ENCODE measurements at places on chromosomes 3 and 15.
A peak's percentile ranks its signal among the peaks of the same experiment; 100 is the strongest.

DNA sequence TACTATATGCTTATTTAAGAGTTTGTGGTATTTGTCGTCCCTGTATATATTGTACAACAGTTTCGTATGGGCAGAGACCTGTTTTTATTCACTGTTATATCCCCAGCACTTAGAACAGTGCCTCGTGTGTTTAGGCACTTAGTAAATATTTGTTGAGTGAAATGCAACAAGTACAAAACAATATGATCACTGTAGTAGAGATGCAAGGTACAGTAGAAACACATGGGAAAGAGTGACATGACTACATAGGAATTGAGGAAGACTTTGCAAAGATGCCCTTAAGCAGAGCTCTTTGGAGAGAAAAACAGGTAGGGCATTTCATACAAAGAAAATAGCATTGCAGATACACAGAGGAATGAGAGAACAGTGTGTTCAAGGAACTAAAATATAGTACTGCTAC, 18.3 kb downstream of the RASA2 start:
- no peak for DNase-seq

GRCh38 chr3:126679318-126679751, 24.4 kb upstream of the TXNRD3 start:
- peak; percentile 73 for DNase-seq

- DNase-seq, result no peak
Measured at GRCh38 chr3:23324745-23325144, 121.6 kb downstream of the UBE2E2 start.

DNA sequence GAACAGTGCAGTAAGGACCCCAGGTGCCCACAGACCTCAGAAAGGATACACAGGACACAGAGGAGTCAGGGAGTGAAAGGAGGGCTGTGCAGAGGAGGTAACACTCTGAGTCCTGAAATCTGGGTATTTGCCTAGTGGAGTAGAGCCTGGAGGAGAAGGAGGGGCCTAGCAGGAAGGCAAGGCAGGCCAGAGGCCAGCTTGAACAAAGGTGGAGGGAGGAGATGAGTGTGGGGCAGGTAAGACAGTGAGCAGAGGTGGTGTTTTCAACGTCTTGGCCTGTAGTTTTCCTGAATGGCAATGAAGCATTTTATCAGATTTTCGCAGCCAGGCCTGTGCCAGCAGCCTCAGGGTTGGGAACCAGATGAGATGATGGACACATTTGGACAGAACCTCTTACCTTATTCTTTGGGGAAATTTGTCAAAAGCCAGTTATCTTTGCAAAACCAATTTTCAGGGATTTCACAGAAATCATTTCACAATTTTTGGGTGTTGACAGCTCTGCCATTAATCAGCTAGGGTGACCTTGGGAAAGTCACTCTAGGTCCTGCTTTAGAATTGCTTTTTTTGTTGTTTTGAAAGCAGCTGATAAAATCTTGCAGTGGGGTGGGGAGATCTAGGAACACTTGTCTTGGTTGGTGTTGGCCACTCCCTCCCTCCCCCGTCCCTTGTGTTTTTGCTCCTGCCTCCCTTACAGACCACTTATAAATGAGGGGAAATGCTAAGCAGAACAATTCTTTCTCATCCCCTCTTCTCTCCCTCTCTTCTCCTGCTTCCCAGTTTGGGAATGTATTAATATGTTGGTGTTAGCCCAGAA, 38.4 kb downstream of the SPSB4 start:
- no peak for DNase-seq

- DNase-seq, result no peak
Measured at GRCh38 chr15:27744641-27745040, 354.5 kb downstream of the OCA2 start.

- DNase-seq, result no peak
Measured at GRCh38 chr3:177615015-177615414, 417.7 kb upstream of the TBL1XR1 start.

GRCh38 chr3:32093204-32093603, 13.2 kb upstream of the GPD1L start:
- no peak for DNase-seq

DNA sequence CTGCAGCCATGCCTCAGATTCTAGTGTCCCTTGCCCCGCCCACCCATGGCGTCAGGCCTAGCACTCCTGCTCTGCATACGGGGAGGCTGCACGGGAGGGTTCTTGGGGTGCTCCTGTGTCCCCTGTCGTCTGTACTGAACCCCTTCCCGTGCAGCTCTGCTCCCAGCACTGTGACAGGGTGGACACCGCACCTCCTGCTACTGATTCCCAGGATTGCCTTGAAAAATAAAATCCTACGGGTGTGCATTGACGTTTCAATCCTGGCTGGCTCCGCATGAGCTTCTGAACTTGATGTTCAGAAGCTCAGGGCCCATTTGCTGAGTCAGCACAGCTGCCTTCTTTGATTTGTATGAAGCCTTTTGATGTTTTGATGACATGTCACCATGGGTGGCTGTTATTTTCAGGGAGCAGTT, 176.4 kb downstream of the APBA2 start:
- no peak for DNase-seq

DNA sequence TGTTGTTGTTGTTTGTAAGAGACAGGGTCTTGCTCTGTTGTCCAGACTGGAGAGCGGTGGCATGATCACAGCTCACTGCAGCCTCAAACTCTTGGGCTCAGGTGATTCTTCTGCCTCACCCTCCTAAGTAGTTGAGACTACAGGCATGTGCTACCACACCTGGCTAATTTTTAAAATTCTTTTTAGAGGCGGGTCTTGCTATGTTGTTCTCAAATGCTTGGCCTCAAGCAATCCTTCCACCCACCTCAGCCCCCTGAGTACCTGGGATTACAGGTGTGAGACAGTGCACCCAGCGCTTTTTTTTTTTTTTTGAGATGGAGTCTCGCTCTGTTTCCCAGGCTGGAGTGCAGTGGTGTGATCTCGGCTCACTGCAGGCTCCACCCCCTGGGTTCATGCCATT, 46.7 kb downstream of the TMOD3 start:
- no peak for DNase-seq

GRCh38 chr3:134426660-134427181, 52.5 kb upstream of the AMOTL2 start:
- DNase-seq, result no peak

GRCh38 chr3:105518806-105519418, 152.2 kb downstream of the ALCAM start:
- no peak for DNase-seq

- DNase-seq, result no peak
Measured at GRCh38 chr15:59887211-59887610, 116.9 kb upstream of the FOXB1 start.

DNA sequence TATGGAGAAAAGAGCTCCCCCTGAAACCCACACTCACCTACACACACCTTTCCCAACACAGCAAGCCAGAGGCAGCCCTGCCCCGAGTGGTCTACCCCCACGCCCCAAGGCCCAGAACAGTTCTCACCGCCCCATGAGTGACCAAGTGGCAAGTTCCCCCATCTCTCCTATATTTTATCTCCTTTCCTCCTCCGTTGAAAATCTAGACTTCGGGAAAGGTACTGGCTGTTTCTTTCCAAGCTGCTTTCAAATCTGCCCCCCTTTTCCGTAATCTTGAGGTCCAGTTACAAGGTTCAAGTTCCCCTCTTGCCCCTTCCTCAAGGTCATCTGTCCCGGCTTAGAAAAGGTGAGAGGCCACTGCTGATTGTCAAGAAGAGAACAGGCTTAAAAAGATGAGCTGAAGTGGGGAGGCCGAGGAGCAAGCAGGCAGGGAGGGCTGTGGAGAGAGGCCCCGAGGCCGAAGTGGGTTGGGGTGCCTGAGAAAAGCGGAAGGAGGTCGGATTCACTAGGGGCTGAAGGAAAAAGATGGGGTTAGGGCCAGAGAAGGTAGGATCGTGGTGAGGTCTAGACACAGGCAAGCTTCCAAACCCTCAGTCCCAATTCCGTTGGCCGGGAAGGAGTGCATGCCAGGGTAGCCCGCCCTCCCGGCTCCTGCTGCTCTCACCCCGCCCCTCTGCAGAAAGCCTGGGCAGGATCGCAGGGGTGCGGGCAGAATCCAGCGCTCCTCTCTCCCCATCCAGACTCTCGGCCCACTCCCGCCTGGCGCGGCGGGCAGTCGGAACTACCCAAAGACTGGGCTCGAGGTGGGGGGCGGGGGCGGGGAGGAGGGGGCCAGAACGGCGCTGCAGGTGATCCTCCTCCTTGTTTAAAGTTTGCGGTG, 1.7 kb downstream of the SEMA5B start:
- no peak for DNase-seq

GRCh38 chr3:158711886-158712285, 20.4 kb downstream of the RARRES1 start:
- no peak for DNase-seq

GRCh38 chr15:48868536-48868935, 9.4 kb upstream of the EID1 start:
- no peak for DNase-seq

DNA sequence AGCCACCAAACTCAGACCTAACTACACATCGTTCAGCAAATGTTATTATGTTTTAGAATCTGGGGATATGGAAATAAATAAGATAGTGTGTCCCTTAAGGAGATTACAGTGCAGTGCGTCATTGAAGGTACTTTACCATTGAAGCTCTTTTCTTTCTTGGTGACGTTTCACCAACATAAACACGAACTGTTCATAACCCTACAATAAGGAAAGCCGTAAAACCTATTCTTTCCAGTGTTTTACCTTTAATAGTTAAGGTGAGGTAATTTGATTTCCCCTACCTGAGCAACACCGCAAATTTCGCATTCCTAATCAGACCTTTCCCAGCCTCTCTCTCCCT, 826 bp downstream of the CCDC66 start:
- DNase-seq, result no peak

- DNase-seq, result no peak
Measured at GRCh38 chr3:112390783-112391641, 58.1 kb downstream of the CD200 start.

- DNase-seq, result no peak
Measured at GRCh38 chr15:90465140-90465929, 64.4 kb upstream of the CRTC3 start.

- no peak for DNase-seq
Measured at GRCh38 chr3:158742871-158743663, 10.8 kb upstream of the RARRES1 start.

- DNase-seq, result no peak
Measured at GRCh38 chr3:129058441-129059200, 2.0 kb upstream of the GP9 start.

DNA sequence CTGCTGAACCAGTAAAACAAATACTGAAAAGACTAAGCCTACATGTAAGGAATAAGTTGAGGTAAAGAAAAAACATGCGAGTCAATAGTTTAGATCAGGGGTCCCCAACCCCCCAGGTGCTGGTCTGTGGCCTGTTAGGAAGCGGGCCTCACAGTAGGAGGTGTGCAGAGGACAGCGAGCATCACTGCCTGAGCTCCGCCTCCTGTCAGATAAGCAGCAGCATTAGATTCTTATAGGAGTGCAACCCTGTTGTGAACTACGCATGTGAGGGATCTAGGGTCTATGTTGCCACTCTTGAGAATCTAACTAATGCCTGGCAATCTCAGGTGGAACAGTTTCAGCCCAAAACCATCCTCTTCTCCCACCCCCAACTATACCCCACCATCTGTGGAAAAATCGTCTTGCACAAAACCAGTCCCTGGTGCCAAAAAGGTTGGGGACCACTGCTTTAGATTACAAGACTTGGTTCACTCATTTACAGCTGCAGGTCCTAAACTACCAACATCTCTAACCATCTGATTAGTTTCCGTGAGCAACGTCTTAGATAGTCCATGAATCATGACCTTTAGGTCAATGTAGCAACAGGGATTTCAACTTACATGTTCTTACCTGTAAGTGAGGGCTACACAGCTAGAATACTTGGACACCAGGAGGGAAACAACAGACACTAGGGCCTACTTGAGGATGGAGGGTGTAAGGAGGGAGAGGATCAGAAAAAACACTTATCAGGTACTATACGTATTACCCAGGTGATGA, 66.7 kb downstream of the TRANK1 start:
- no peak for DNase-seq

DNA sequence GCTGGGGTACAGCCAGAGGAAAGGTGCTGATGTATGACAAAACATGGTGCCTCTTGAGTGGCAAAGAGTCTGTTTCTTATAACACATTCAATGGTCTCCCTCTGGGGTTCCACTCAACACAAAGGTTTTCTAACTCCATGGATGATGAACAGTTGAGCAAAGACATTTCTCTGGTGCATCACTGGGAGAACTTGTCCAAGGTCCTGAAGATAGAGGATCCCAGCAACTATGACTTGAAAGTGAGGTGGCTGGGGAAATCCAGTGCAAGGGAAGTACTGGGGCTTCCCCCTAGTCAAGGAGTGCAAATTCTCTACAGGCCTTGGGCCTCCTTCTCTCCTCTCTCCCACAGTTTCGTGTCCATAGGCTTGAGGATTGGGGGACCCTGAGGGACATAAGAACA, 431.1 kb downstream of the WDR72 start:
- DNase-seq, result no peak

DNA sequence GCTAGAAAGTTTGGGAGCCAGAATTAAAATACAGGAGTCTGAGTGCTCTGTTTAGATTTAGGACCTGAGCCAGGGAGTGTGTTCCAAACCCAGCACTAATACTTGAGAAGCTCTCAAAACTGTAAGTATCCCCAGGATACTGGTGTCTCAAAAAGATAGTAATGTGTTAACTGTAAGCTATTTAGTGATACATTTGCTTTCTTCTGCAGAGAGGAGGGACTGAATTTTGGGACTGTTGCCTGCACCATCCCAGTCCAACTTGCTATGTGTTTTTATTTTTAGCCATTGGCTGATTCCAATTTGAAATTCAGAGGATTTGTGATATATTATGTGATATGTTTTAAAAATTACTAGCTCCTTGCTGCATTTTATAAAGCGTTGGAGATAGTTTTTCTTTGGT, 31.5 kb downstream of the UBE2E1 start:
- no peak for DNase-seq

DNA sequence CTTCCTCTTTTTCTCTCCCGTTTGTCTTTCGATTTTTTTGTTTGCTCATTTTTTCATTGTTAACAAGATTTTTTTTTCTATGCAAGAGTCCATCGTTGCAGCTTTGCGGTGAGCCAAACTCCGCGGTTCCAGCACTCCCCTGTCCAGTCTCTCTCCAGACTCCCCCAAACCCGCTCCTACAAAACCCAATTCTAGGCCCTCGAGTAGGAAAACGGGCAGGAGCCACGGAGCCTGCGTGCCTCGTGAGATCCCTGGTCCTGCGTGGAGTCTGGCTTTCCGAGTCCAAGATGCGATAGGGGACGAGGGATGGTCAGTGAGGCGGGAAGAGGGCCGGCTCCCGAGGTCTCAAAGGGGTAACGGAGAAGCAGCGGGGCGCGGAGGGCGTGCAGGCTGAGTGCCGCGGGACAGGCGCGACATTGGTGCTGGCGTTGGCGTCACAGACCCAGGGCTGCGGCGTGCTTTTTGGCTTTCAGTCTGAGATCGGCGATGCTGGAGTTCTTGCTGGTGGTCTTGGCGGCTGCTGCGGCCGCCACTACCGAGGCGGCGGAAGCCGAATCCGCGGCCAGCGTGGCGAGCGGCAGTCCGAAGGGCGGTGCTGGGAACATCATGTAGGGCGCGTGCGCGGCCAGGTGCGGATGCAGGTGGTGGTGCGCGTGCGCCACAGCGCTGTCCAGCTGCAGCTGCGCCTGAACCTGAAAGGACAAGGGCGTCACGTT, 8.5 kb downstream of the SHOX2 start:
- DNase-seq, result peak; percentile 36

DNA sequence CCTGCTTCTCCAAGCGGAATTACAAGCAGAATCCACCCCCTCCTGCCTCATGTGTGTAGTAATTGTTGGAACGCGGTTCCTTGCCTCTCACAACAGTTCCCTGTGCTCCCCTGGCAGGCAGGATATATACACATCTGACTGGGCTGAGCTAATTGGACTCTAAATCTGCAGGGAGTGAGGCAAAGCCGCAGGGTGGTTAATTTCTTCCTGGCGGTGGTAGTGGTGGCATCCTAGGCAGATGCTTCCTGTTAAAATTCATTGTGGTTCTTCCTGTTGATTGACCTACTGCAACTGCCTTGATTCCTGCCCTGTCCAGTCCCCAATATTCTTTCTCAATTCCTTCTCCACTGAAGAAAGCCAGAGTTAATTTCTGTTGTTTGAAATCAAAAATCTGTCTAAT, 202.9 kb upstream of the PROK2 start:
- DNase-seq, result no peak
